Frontal cortex (tissue), 4 donors: ENCODE measurements at places on chromosomes 11 and 22. TPM values are rescaled to one million over a fixed set of nuclear protein-coding genes. Genes with fewer than 3 reads are reported as not detected.

Gene PHF5A
- 53.0 TPM for total RNA-seq

- no peak for DNase-seq
Measured at GRCh38 chr11:7844986-7845385, 48.2 kb upstream of the OR5P2 start.

Gene MAP6
- total RNA-seq: 64.0 TPM

DNA sequence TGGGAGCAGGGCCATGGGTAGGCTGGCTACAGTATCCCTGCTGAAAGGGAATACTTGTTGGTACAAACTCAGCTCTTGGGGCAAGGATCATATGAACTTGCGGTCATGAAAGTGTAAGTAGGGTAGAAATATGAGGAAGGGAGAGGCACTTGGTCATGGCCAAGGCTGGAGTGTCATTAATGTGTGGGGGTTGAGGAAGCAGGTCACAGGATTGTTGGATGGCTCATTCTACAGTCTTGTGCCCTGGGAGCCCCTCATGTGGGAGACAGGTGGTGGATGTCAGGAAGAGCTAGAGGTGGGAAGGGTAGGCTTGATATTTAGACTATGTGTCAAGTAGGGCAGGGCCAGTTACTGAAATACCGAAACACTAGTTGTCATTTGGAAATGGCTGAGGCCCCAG lies 95.5 kb downstream of the RRM1 start:
- DNase-seq: no peak

- DNase-seq: no peak
Measured at GRCh38 chr11:71333473-71333872, 81.1 kb upstream of the SHANK2 start.
